ENCODE measurements at places on chromosomes 7 and 10.
A peak's percentile ranks its signal among the peaks of the same experiment; 100 is the strongest.

- DNase-seq, result peak; percentile 16
These were observed 181.5 kb downstream of the EXOC4 start for GRCh38 chr7:133434246-133434865.

DNA sequence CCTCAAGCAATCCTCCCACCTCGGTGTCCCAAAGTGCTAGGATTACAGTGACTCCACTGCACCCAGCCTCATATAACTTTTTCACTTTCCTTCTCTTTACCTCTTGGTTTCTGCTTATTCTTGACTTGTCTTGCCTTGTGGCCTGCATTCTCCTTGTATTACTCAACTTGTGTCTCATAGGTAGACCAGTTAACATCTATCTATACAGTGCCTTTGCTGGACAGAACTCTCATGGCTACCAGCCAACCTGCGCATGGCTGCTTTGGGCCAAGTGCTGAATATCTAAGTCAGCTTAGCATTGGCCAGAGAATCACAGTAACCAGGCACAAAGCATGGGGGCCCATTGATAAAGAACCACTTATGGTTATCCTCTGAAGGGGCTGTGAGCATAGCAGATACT, 42.6 kb upstream of the ZNRF2 start:
- DNase-seq, result no peak

DNA sequence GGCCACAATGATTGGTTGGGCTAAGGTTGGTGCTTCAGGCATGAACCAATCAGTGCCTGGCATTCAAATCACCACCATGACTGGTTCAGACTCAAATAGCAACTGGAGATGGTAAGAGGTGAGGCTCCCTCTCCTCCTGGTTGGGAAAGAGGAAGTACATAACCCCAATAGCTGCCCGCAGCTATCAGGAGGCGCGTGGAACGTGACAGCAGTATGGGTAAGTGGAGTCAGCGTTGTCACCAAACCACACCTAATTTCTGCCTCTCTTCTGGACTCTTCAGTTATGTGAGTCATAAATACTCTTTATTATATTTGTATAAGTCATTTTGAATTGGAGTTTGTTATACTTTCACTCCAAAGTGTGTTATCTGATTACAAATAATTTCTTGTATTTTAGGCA, 17.9 kb upstream of the ITGA8 start:
- DNase-seq, result no peak

- DNase-seq, result no peak
These were observed 266.8 kb downstream of the INHBA start for GRCh38 chr7:41436139-41436538.

DNA sequence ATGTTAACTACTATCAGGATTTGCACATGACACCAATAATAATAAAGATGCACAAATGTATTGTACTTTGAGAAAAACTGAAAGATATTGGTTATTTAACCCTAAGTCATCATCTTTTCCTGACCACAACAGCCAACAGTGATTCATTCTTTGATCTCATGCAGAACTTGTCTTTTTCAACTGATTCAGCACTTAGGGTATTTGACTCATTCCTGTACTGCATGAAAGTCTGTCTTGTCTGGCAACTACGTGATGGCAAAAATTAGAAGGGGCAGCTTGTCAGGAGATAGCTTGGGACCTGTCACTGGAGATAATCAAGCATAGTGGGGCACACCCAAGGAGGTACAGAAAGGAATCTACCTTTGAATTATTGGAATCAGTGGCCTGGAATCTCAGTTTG, 77.8 kb upstream of the LRRC17 start:
- peak; percentile 87 for DNase-seq

GRCh38 chr10:29620112-29620690, 14.6 kb downstream of the SVIL start:
- DNase-seq, result no peak

GRCh38 chr10:114168450-114169009, 5.5 kb downstream of the CCDC186 start:
- no peak for DNase-seq

- no peak for DNase-seq
These were observed 96.9 kb upstream of the RHEB start for GRCh38 chr7:151616443-151617213.

GRCh38 chr10:67471022-67471421, 225.0 kb downstream of the CTNNA3 start:
- DNase-seq, result no peak

DNA sequence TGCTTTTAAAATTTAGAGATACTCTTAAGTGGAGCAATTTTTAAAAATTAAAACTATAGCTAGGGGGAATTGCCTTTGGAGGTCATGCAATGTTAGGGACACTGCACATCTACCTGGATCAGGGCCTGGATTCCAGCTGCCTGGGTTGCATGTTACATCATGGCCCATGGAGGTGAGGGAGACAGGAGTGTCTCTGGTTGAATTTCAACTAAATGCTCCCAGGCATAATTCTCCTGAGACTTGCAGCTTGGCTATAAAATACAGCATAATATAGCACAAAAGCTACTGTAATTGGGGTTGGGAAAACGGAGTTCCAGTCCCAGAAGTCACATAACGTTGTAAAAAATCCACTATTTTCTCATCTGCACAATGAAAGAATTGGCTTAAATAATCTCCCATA, 782.5 kb downstream of the LRMDA start:
- DNase-seq, result no peak

GRCh38 chr7:7688956-7689355, 29.5 kb downstream of the RPA3 start:
- no peak for DNase-seq

DNA sequence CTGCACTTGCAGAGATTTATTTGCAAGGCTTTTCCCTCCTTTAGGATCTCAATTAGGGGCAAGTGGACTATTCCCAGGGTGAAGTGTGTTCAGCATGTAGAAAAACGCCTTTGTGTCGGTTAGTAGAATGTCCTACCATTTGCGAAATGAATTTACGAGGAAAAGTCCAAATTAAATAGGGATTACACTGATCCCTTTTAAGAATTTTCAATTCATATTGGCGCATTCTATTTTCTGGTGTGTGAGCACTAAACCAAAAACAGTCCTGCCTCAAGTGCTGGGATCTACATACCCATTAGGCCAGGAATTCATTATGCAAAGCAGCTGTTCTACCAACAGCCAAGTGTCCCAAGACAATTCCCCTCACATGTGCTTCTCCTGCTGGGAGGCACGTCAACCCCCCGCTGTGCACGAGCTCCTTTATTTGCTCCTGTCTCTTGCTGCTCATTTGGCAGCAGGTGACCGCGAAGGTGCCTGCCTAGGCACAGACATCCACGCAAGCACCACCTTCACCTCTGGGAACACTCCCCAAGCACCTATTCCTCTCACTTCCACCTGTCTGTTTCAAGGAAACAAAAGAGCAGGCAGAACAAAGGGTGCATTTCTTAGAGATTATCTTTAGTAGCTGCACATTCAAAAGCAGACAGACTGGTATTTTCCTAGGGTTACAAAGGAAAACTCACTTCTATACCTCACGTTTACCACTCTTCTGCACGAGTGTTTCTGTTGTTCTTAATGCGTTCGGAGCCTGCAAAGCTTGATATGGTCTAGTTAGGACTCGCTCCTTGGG, 134.6 kb upstream of the FGFR2 start:
- no peak for DNase-seq

- DNase-seq, result peak; percentile 1
These were observed 610.2 kb downstream of the AUTS2 start for GRCh38 chr7:70208236-70209063.

- no peak for DNase-seq
These were observed 36.9 kb downstream of the CAPZA2 start for GRCh38 chr7:116899308-116899707.

DNA sequence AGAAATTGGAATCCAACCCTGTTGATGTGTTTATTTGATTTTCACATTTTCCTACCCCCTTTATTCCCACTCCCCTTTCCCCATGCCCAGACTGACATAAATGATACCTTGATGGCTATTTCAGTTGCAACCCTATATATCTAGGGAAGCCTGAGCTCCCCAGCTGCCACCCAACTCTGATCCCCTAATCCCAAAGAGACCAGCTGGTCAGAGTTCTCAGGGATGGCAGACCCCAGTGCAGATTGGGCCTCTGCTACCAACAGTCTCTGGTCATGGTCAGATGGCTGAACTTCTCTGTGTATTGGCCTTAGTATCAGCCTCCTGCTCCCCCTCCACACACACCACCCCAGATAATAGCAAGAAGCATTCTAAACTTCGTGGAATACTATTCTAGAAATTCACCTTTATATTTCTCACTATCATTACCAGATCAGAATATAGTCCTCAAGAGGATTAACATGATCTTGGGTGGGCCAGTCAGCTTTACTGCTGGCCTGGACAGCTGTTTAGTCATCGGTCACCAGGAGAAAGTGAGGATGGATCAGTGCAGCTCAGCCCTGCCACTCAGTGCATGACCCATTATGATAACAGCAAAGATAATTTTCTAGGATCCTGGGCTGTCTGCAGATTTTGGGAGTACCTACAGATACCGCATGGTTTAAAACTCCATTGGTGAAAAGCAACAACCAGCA, 24.5 kb upstream of the BTRC start:
- no peak for DNase-seq

- DNase-seq, result peak; percentile 50
These were observed 10.7 kb upstream of the KMT2E start for GRCh38 chr7:105003275-105003674.
